ENCODE measurements at places on chromosomes 13 and 19.

DNA sequence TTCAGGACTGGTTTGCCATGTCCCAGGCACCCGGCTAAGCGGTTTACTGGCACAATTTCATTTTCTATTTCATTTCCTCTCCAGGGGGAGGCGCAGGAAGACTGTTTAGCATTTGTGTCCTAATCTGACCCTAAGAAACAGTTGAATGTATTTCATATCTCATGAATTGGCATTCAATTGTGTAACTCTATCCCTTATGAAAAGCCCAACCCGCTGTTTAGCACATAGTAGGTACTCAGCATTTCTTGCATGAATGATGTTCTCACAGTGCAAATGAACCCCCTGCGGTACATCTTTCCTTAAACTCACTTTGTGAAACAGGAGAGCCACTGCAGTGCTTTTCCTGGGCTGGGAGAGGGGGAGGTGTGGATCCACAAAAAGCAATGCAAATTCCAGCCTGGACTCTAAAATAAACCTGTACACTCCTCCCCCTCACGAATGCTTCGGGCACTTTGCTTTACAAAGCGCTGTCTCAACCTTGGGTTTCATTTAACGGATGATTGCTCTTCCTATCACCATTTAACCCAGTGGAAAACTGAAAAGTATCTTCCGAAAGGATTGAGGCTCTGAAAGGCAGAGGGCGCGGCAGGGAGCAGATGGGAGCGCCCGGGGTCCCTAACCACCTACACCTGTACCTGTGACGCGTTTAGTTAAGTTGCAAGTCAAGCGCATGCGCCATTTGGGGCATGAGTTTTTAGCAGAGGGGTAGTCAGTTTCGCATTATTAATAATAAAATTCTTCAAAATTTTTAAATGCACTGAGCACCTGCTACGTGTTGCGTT lies 1.2 kb upstream of the EEF2 start:
- DNase-seq = peak; percentile 46

GRCh38 chr19:48926909-48927308 lies 6.6 kb upstream of the DHDH start:
- DNase-seq = peak; percentile 73

- DNase-seq = no peak
Observed at GRCh38 chr19:15421721-15422260, 3.0 kb upstream of the AKAP8L start.

DNA sequence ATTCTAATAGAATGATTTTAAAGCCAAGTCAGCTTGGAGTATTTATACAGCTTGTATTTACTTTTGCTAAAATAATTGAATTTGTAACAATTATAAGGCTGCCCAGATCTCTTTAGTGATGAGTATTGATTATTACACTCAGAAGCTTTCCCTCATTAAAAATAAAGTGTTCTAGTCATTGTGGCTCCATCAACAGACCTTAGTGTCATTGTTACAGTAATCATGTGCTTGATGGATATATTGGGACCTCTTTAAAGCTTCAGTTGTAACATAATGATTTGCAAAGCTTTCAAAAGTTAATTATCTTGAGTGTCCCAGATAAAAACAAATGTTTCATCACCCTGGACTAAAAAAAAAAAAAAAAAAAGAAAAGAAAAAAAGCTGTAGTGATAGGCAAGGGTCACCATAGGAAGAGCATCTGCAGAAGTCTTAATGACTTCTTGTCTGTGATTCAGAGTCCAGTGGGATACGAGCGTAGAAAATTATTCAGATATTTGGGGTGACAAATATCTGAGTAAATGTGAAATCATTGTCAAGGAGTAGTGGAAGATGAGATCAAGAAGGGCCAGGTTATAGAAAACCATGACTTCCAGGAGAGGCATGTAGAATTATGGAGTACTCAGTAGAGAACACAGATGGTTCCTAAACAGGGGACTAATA lies 369.6 kb downstream of the DCT start:
- no peak for DNase-seq

DNA sequence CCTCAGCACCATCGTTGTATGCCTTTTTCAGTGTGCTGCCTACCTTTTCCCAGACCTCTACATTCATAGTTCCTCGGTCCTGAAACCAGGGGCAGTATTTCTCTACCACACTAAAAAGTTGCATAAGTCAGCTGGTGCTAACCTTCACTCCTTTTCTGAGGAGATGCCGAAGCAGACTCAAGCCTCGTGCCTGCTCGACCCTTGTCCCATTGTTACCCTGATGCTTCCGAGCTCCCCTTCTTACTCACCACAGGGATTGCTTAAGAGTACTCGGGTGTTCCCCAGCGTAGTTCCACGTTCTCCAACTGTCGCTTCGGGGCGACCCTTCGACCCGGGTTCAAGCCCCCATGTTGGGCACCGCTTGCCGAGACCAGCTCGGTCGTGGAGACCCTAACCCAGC lies 19.0 kb upstream of the IL17D start:
- no peak for DNase-seq

DNA sequence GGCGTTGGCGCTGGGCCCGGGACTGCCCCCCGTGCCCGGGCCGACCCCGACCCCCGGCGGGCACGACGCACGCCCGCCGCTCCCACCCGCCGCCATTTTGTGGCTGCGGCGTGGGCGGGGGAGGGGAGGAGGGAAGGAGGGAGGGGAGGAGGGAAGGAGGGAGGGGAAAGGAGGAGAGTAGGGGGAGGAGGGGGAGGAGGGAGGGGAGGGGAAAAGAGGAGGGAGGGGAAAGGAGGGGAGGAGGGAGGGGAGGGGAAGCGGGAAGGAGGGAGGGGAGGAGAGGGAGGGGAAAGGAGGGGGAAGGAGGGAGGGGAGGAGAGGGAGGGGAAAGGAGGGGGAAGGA lies at the start of gene BTBD2:
Gene BTBD2, minus strand, starts transcription at position 107 of the 343 bp plus-strand sequence. Its CDS starts 11 bp downstream, at position 96.
- DNase-seq = peak; percentile 57

DNA sequence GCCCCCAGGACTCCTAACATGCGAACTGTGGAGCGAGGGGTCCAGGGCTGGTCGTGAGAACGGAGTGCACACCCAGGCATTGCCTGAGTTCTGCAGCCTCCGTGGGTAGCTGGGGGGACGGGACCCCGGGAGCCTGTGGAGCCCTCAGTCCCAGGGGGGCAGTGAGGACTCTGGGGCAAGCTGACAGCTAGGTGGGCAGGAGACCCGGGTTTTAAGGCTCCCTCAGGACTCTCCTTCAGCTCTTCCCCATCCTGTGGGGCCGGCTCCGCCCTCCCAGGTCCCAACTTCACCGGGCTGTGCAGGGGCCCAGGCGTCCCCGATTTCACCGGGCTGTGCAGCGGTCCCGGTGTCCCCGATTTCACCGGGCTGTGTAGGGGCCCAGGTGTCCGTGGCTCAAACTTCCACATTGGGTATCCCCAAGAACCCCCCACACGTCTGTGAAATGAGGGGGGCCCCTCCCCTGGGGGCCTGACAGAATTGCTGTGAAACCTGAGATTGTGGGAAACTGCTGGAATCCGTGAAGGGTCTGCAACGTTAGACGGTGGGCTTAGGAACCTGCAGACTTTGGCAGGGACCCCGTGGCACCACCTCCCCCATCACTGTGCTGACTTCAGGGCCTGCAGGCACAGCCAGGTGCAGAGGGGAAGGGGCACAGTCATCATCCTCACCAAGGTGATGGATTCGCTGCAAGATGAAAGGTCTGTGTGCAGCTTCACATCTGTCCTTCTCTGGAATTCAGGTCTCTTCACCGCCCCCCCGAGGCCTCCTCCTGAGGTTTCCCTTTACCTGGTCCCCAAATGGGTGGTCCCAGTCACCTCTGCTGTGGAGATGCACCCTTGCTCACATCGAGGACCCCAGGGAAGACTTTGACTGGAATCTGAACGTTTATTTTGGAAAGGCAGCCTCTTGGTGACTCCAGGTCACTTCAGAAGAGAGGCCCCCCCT lies 73.2 kb upstream of the MCF2L start:
- DNase-seq = no peak

DNA sequence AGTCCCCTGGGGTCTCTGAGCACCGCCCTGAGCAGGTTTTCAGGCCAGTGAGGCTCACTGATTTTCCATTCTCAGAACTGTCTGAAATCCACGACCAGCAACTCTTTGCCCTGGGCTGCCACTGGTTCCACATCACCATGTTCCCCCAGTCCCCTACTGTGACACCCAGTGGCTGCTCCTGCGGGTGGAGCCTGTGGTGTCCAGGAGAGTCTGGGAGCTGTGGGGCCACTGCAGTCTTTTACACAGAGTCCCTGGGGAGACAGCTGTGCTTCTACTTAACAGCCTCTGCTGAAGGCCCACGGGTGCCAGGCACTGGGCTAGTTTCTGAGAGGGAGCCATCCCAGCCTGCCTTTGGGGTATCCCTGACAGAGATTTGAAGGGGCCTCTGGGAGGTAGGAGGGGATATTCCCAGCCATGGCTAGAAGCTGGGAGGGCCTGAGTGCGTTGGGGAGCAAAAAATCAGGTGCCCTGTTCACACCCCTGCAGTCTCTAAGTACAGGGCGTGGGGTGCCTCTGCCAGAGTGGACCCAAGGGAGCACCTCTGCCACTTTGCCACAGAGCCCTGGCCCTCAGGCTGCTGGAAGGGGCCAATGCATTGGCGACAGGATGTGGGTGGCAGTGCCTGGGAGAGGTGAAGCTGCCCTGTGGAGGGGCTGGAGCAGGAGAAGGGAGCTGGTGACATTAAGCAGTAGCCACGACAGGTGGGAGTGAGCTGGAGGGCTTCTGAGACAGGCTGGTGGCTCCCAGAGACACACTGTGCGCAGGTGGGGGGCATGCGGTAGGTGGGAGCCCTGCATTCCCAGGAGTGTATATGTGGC lies 200.2 kb upstream of the ZNF536 start:
- DNase-seq = no peak

- no peak for DNase-seq
Observed at GRCh38 chr13:99721606-99722337, 220.5 kb downstream of the TM9SF2 start.

- DNase-seq = no peak
Observed at GRCh38 chr13:100630555-100630954, 42.0 kb upstream of the GGACT start.

DNA sequence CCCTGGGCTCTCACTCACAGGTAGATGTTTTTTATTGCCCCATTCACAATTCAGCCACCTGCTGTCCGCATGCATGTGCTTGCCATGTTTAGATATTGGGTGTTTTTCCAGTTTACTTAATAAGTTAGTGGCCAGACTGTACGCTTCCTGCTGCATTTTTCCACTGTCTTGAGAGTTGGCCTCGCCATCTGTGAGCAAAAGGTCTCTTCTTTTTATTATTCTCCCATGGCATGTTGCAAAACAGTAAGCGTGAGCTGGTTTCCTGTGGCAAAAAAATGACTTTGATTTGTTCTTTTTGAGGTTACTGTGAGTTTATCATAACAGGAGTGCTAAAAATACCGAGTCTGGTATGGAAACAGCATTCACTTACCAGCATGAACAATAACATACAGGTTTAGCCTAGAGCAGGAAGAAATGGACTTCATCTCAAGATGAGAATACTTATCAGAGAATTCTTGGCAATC lies 46.0 kb downstream of the SAE1 start:
- peak; percentile 47 for DNase-seq

- DNase-seq = peak; percentile 50
Observed at GRCh38 chr13:106372199-106373155, 163.0 kb downstream of the EFNB2 start.

- no peak for DNase-seq
Observed at GRCh38 chr19:49067554-49067953, 2.9 kb upstream of the NTF4 start.

- DNase-seq = peak; percentile 10
Observed at GRCh38 chr13:50760751-50761150, 82.7 kb downstream of the DLEU7 start.

DNA sequence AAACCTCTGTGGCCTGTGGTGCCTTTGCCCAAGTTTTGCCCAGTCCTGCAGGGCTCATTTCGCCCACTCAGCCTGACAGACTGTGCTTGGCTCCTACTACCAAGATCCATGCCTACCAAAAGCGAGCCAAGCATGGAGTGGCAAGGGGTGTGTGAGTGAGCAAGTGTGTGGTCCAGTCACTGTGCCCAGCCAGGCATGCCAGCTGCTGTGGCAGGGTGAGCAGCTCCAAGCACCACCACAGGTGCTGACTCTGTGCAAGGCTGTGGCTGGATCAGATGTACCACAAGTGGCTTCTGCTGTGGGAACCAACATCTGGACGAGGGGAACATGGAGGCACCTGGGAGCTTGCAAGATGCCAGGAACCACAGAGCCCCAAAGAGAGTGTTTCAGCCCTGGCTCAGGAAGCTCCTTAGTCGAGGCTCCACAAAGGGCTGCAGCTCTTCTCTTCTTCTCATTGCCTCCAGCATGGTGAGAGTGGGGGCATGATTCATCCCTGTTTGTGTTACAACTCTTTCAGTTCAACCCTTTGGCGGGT lies 1564.2 kb upstream of the MIR17HG start:
- no peak for DNase-seq

- no peak for DNase-seq
Observed at GRCh38 chr13:54574791-54575190, 1546.2 kb downstream of the OLFM4 start.

GRCh38 chr13:64455124-64455523 lies 2775.0 kb downstream of the PCDH9 start:
- DNase-seq = no peak

- DNase-seq = no peak
Observed at GRCh38 chr19:41595890-41596280, 19.9 kb downstream of the CEACAM21 start.

DNA sequence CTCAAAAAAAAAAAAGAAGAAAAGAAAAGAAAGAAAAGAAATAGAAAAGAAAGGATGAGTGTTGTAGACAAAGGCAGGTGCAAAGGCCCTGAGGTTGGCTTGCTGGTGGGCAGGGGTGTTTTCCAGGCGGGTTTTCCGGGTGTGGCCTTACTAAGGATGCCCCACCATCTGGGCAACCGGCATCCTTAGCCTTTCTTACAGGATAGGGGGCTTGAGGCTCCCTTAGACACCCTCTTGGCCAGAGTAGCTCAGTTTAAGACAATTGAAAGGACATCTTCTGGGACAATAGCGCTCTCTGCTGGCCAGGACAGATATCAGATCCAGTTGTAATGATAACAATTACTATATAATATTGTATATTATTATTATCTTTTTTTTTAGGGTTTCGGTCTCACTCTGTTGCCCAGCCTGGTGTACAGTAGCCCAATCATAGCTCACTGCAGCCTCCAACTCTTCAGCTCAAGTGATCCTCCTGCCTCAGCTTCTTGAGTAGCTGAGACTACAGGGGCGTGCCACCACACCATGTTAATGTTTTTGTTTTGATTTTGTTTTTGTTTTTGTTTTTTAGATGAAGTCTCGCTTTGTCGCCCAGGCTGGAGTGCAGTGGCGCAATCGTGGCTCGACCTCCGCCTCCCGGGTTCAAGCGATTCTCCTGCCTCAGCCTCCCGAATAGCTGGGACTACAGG lies 1.4 kb upstream of the QTRT1 start:
- no peak for DNase-seq

DNA sequence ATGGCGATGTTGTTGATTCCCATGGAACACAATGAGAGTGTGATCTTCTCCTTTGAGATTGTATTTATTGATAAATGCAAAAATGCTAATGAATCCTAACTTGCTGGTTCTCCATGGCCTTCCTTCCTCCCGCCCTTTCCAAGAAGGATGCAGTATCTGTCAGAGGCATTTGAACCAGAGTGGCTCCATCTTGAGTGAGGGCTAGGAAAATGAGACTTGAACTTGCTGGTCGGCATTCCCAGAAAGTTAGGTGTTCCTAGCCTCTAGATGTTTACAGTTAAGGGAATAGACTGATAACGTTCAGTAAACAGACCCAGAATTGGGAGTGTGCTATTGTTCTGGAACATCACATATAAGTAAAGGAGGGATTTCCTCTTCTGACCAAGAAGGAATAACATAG lies 44.2 kb upstream of the PSG2 start:
- DNase-seq = no peak
